ENCODE measurements at places on chromosomes 2 and 18.

- no peaks in the 10 kb centered on the region for H3K27me3 ChIP-seq
- peaks cover 8% of the 10 kb centered on the region for H3K4me1 ChIP-seq
- no peak overlapping the region for H3K4me3 ChIP-seq
- no peaks in the 10 kb centered on the region for H3K36me3 ChIP-seq
These were observed 280.1 kb upstream of the STON1 start for GRCh38 chr2:48249631-48250473.

- H3K27me3 ChIP-seq, result no peaks in the 10 kb centered on the region
- DNase-seq, result no peak
- no peaks in the 10 kb centered on the region for H3K4me1 ChIP-seq
- H3K4me3 ChIP-seq, result no peak overlapping the region
- H3K36me3 ChIP-seq, result no peaks in the 10 kb centered on the region
These were observed 418.9 kb upstream of the POU3F3 start for GRCh38 chr2:104434966-104435365.

GRCh38 chr18:9454061-9454703 is 21.1 kb upstream of the RALBP1 start:
- no peak for DNase-seq
- H3K27me3 ChIP-seq, result no peaks in the 10 kb centered on the region
- no peak overlapping the region for H3K27ac ChIP-seq
- H3K4me1 ChIP-seq, result no peaks in the 10 kb centered on the region

DNA sequence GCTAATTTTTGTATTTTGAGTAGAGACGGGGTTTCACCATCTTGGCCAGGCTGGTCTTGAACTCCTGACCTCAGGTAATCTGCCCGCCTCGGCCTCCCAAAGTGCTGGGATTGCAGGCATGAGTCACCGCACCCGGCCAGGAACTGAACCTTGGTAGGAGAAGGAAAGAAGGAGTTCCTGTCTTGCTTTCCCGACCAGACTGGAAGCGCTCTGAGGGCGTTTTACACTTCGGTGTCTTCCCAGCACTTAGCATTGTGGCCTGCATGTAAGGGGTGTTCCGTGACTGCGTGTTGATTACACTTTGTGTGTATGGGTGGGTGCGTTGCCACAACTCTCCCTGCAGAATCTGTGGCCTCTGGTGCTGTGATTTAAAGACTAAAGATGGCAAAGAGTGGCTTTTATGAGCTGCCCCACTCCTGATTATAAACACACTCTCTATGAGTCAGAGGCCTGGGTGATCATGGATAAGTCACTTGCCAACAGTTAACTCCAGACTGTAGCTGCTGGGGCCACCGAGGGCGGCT is 46.0 kb downstream of the ODC1 start:
- no peak overlapping the region for H3K27ac ChIP-seq
- H3K4me1 ChIP-seq, result peaks cover 28% of the 10 kb centered on the region
- no peak overlapping the region for H3K4me3 ChIP-seq
- H3K27me3 ChIP-seq, result no peaks in the 10 kb centered on the region

- H3K27me3 ChIP-seq, result no peaks in the 10 kb centered on the region
- H3K36me3 ChIP-seq, result no peaks in the 10 kb centered on the region
- H3K4me3 ChIP-seq, result no peak overlapping the region
- no peak for DNase-seq
These were observed 278.1 kb upstream of the ZEB2 start for GRCh38 chr2:144798034-144798433.

GRCh38 chr2:114543236-114543766 is 100.9 kb downstream of the DPP10 start:
- H3K36me3 ChIP-seq, result no peaks in the 10 kb centered on the region
- H3K27ac ChIP-seq, result peak overlapping the region; percentile 33
- no peak overlapping the region for H3K4me3 ChIP-seq
- H3K27me3 ChIP-seq, result no peaks in the 10 kb centered on the region
- DNase-seq, result peak; percentile 58

DNA sequence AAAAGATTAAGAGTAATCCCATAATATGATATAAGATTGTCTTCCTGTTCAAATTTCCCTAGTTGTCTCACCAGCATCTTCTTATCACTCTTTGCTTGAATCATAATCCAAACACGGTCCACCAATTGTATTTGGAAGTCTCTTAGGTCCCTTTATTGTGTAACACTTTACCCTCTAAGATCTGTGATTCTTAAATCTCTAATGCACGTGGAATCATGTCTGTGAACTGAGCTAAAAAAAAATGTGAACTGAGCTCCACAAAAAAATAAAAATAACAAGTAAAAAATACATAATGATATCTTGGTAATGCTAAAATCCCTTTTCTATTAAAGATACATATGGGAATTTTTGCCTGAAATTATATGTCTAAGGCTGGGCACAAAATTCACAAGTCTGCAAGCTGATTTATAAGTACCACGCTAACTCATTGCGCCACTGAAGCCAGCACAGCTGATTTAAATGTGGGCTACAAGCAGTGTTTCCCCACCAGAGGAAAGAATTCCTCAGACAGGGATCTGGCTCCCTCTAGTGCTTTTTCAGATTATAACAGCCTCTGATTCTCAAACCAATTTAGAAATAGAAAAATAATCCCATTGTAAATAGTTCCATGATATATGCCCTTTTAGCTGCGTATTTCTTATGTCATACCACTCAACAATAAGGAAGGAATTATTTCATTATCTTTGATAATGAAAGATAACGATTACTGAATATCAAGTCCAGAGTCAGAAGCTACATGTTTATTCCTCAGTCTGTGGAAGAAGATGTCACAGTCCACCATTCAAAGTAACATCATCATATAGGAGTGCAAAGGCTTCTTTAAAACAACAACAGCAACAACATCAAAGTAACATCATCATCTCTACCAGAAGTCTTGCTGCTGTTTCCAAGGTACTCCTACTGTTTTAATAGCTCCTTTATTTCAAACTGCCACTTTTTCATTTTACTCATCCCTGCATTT is 22.9 kb downstream of the RBM43 start:
- no peaks in the 10 kb centered on the region for H3K27me3 ChIP-seq
- H3K27ac ChIP-seq, result no peak overlapping the region
- H3K4me3 ChIP-seq, result no peak overlapping the region

- H3K4me3 ChIP-seq, result no peak overlapping the region
- peaks cover 92% of the 10 kb centered on the region for H3K27me3 ChIP-seq
- H3K4me1 ChIP-seq, result peaks cover 15% of the 10 kb centered on the region
- no peak overlapping the region for H3K27ac ChIP-seq
- no peaks in the 10 kb centered on the region for H3K36me3 ChIP-seq
These were observed 1.3 kb downstream of the FOXI3 start for GRCh38 chr2:88450925-88451810.

GRCh38 chr2:28025123-28025522 is 134.6 kb downstream of the BABAM2 start:
- no peak overlapping the region for H3K27ac ChIP-seq
- H3K27me3 ChIP-seq, result no peaks in the 10 kb centered on the region
- no peak overlapping the region for H3K4me3 ChIP-seq
- no peak for DNase-seq
- H3K4me1 ChIP-seq, result no peaks in the 10 kb centered on the region

GRCh38 chr2:197946562-197946961 is 142.2 kb downstream of the PLCL1 start:
- no peaks in the 10 kb centered on the region for H3K27me3 ChIP-seq
- DNase-seq, result no peak
- no peaks in the 10 kb centered on the region for H3K36me3 ChIP-seq
- H3K27ac ChIP-seq, result no peak overlapping the region
- peaks cover 45% of the 10 kb centered on the region for H3K4me1 ChIP-seq

GRCh38 chr2:98419977-98420725 is 24.5 kb upstream of the INPP4A start:
- no peaks in the 10 kb centered on the region for H3K27me3 ChIP-seq
- DNase-seq, result no peak
- no peaks in the 10 kb centered on the region for H3K36me3 ChIP-seq
- H3K4me1 ChIP-seq, result no peaks in the 10 kb centered on the region
- H3K27ac ChIP-seq, result no peak overlapping the region
- H3K4me3 ChIP-seq, result no peak overlapping the region

DNA sequence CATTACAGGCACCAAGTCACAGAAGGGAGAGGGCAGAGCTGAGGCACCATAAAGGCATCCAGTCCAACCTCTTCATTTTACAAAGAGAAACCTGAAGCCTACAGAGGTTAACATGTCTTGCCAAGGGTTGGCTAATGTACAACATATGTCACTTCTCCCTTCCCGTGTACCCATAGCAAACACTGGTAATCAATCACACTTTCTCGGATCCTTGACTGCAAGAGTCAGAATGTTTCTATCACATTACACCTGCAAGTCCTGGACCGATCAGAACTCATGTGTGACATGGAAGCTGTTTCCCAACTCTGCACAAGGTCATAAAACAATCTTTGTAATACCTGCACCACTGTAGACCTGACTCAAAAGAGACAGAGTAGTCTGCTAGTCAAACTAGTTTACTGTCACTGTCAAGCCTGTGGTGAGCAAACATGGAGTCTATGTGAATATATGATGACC is 6.0 kb downstream of the ANKRD44 start:
- no peaks in the 10 kb centered on the region for H3K27me3 ChIP-seq
- no peaks in the 10 kb centered on the region for H3K36me3 ChIP-seq
- peak overlapping the region; percentile 86 for H3K27ac ChIP-seq
- DNase-seq, result no peak
- H3K4me1 ChIP-seq, result peaks cover 13% of the 10 kb centered on the region

- H3K27me3 ChIP-seq, result peaks cover 21% of the 10 kb centered on the region
- H3K4me3 ChIP-seq, result no peak overlapping the region
- H3K36me3 ChIP-seq, result no peaks in the 10 kb centered on the region
- no peaks in the 10 kb centered on the region for H3K4me1 ChIP-seq
These were observed 10.9 kb downstream of the DIPK1C start for GRCh38 chr18:74446178-74446577.

DNA sequence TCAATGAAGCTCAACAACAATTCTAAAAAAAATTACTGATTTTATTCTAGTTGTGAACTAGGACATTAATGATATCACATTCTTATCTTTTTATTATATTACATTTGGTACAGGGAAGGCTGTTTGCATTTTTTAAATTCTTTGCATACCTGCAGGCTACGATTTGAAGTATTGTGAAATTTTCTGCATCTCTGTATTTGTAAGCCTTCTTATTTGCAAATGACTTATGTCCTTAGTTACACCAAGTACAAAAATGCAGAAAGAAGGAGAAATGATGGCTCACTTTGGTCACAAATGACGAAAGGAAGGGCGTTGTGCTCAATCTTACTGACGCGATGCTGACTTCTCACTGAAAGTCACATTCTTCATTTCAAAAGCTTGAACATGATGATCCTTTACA is 227.5 kb upstream of the SOX11 start:
- no peak overlapping the region for H3K27ac ChIP-seq
- no peak for DNase-seq
- H3K27me3 ChIP-seq, result no peaks in the 10 kb centered on the region

DNA sequence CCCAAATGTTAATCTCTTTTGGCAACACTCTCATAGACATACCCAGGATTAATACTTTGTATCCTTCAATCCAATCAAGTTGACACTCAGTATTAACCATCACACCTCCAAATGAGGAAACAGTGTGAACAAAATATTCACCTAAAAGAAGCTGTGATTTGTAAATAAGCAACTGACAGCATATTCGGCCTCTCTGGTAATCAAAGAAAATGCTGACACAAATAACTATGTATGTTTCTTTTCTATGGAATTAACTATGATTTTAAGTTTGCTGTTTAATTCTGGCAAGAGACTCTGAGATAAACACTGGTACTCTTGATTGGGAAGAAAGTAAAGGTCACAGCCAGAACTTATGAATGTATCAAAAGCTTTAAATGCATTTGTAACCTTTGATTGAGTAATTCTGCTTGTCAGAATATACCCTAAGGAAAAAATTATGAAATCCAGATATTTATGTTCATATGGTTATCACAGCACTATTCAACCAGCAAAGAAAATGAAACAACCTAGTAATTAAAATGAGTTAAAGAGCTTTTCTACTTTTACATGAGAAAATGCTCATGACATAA is 3.6 kb upstream of the GYPC start:
- peaks cover 10% of the 10 kb centered on the region for H3K4me1 ChIP-seq
- no peak overlapping the region for H3K27ac ChIP-seq
- H3K27me3 ChIP-seq, result no peaks in the 10 kb centered on the region
- no peak for DNase-seq
- no peaks in the 10 kb centered on the region for H3K36me3 ChIP-seq
- no peak overlapping the region for H3K4me3 ChIP-seq

- H3K4me1 ChIP-seq, result no peaks in the 10 kb centered on the region
- H3K4me3 ChIP-seq, result no peak overlapping the region
- no peak for DNase-seq
These were observed 1704.8 kb upstream of the PIK3C3 start for GRCh38 chr18:40250236-40250635.

DNA sequence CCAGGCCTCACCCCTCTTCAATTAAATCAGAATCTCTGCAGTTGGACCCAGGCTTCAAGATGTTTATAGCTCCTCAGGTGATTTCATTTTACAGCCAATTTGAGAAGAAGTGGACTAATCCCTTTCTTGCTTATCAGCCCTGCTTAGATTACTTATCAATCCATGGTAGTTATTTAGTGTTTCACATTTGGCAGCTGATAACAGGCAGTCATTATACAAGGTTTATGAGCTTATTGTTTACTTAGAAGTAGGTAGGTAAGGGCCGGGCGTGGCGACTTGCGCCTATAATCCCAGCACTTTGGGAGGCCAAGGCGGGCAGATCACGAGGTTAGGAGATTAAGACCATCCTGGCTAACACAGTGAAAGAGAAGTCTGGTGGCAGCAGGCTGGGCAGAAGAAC is 237.5 kb downstream of the CTNNA2 start:
- H3K27me3 ChIP-seq, result no peaks in the 10 kb centered on the region
- no peak overlapping the region for H3K27ac ChIP-seq
- no peaks in the 10 kb centered on the region for H3K4me1 ChIP-seq
- H3K4me3 ChIP-seq, result no peak overlapping the region
- no peak for DNase-seq
- H3K36me3 ChIP-seq, result no peaks in the 10 kb centered on the region

DNA sequence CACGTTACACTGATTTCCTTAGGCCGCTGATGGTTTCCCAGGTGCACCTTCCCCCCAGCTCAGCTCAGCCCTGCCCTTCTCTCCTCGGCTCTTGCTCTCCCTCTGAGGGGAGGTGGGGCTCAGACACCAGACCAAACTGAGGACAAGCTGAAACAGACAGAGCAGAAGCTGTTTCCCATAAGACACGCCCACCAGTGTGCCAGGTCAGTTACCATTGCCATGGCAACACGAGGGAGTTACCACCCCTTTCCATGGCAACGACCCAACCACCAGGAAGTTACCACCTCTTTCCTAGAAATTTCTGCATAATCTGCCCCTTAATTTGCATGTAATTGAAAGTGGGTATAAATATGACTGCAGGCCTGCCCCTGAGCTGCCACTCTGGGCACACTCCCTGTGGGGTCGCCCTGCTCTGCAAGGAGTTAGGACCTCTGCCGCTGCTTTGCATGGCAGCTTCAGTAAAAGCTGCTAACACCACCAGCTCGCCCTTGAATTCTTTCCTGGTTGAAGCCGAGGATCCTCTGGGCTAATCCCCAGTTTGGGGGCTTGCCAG is 120.9 kb upstream of the SMIM21 start:
- no peak overlapping the region for H3K4me3 ChIP-seq
- no peak overlapping the region for H3K27ac ChIP-seq
- no peaks in the 10 kb centered on the region for H3K36me3 ChIP-seq
- H3K27me3 ChIP-seq, result peaks cover 18% of the 10 kb centered on the region
- no peak for DNase-seq
